Naive thymus-derived CD4-positive, alpha-beta T cell (primary cell): ENCODE measurements at places on chromosomes 1 and 21.

GRCh38 chr1:94925004-94925403 is 1.9 kb downstream of the CNN3 start:
- DNase-seq: no peak

DNA sequence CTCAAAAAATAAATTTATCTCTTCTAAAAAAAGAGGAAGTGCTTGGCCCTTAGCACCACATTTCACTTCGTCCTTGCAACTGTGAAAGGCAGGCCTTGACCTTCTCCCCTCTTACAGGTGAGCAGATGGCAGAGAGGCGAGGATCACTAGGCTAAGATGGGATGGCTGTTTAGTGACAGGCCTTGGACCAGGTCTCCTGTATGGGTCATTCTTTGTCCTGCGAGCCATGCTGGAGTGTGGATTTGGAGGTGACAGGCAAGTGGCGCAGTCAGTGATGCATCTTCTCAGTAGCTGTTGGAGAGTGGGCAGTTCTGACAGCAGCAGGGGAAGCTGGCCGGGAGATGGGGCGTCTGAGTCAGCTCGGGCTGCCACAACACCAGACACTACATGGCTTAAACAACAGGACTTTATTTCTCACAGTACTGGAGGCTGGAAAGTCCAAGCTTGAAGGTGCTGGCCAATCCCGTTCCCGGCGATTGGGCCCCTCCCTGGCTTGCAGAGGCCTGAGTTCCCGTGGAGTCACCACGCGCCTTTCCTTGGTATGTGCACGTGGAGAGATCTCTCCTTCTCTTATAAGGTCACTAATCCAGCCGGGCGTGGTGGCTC is 16.5 kb downstream of the SLC27A3 start:
- no peak for DNase-seq

- no peak for DNase-seq
Measured at GRCh38 chr1:31354283-31354682, 18.6 kb downstream of the FABP3 start.

DNA sequence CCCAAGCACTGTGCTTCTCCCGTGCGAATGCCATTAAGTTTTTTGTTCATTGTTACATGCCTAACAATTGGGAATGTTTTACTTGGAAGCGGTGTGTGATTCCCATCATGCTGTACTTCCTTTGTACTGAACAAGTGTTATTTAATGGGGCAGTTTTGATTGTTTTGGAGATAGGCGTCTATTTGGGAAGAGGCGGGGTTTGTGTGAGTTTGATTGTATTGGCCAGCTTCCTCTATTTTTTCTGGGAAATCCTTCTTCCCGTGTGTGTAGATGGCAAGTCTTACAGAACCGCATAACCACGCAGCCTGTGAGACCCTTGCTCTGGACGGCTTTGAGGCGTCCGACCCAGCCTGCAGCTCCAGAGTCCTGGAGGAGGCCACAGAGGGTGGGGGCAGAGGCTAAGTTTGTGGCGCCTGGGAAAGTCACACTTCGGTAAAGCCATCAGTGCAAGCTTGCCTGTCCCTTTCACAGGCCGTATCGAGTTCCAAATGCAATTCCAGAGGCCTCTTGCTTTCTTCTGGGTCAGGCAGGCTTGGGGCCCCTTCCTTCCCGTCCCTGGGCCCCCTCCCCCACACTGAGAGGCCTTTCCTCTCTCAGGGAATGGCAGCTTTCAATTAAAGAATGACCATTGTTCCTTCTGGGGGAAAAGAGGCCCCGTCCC is 210.3 kb downstream of the TOMM20 start:
- no peak for DNase-seq

DNA sequence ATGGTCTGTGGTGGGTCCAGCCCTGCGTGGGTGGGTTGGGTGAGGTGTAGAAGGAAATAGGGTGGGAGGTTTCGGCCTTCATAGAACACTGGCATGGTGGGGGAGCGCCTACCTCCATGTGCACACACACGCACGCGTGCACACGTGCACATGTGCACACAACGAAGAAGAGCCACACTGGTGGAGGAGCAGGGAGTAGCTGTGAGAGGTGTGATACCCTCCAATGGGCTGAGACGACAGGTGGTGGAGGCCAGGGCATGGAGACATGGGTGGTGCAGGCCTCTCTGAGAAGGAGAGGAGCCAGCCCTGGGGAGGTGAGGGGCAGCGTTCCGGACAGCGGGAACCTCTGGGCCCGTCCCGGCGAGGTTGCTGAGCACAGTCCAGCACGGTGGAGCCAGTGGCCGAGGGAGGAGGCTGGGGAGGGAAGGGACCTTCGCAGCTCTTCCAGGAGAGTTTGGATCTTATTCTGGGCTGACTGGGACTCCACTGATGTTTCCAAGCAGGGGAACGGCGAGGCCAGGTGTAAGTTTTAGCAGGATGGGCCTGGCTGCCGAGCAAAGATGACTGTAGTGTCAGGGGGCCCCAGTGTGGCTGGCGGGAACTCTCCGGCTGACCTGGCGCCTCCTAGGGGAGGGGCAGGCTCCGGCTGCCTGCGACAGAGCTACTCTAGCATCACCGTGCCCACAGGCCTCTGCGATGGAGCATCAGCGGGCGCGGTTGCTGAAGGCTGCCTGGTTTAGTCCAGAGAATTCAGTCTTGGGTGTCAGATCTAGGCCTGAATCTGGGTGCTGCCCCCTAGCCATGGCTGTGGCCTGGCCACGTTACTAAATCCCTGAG is 107.2 kb downstream of the ARHGEF10L start:
- no peak for DNase-seq

DNA sequence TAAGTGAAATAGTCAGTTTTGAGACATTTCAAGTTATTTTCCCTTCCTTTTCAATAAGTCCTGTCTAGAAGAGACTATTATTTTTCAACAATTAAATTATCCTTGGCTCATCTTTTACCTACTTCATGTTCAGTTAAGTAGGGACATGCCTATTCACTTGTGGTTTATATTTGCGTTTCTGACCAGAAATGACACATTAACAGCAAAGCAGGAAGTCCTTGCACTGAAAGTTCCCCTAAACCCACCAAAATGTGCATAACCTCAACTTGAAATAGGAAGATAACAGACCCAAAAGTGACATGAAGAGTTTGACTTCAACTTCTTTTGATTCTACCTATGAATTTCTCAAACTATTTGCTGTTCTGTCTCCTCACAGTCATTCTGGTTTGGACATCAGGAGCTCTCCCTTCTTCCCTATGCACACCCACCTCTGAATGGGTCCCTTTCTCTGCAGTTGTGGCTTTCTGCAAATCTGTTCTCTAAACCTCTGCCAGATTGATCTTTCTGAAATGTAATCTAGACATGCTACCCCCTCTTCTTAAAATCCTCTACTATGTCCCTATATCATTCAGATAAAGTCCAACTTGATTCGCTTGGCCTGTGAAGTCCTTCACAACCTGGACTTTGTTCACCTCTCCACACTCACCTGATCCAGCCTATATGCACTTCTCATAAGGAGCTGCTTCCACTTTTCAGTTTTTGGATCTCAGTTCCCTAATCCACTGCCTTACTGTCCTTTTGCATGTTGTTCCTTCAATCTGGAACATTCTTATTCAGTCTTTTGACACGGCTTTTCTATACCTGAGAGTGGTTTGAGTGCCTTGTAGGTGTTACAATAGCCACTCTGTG is 661.5 kb upstream of the ADGRL4 start:
- no peak for DNase-seq

- DNase-seq: no peak
Measured at GRCh38 chr1:9960706-9961562, 17.7 kb downstream of the NMNAT1 start.

DNA sequence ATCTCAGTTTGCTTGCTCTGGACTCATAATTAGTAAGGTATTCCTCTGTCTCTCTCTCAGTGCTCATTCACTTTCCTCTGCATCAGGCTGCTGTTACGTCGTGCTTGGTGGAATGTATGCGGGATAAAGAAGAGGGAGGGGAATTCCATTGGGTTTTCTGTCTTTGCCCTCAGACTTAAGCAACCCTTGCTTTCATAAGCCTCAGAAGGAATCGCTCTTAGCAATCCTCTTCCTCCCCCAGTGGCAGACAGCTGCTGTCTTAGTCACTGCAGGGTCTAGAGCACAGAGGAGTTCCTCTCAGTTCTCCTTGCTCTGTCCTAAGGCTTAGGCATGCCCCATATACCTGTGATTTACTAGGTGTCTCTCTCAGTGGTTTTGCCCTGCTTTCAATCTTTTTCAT is 19.1 kb upstream of the NTMT2 start:
- DNase-seq: no peak

- DNase-seq: no peak
Measured at GRCh38 chr1:115029526-115029925, at the start of gene TSHB. TSHB (plus strand) TSS chr1:115029826; CDS start chr1:115033363, 3,537 bp downstream.

GRCh38 chr1:209863766-209864485 is 36.2 kb downstream of the UTP25 start:
- DNase-seq: no peak

DNA sequence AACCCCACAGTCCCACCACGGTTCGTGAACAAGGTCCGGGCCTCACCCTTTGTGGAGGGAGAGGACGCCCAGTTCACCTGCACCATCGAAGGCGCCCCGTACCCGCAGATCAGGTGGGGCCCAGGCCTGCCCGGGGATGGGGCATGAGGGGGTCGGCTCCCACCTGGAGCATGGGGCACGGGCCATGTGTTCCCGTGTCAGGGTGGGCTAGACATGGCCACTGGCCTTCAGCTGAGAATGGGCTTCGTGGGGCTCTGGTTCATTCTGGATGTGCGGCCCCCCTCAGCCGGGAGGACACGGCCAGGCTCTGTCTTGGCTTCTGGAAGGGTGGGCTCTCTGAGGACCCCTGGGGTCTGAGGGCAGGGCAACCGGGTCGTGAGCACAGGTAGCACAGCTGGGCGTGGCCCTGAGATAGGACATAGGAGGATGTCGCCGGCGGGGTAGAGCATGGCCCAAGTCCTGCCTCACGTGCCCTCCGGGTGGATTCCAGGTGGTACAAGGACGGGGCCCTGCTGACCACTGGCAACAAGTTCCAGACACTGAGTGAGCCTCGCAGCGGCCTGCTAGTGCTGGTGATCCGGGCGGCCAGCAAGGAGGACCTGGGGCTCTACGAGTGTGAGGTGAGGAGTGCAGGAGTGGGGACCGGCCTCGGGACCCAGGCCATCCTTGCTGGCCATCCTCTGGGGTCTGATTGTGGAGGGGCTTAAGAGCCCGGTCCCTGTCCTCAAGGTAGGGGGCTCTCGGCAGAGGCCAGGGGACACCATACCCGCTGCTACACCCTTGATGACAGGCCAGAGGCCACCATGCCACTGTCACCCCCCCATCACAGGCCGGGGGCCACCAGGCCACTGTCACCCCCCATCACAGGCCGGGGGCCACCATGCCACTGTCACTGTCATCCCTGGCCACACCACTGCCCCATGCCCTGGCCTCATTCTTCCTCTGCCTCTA is 55.5 kb downstream of the TRIM11 start:
- no peak for DNase-seq

DNA sequence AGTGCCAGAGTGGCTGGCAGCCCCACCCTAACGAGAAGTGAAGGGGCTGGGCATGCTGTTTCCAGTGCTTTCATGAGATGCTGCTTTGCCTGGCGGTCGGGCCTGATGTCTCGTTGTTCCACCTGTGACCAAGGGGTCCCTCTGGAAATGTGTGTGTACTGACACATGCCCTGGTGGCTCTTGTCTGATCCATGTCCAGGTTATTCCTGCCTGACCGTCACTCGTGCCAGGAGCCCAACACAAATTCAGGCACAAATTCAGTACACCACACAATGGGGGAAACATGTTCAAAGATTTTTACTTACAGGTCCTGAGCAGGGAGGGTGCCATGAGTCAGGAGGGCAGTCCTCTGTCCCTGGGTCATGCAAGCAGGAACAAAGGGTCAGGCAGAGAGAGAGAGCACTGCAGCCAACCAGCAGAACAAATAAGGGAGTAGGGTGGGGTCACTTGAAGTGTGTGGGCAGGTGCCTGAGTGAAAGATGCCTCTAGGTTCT is 76.3 kb downstream of the ADARB1 start:
- DNase-seq: no peak

DNA sequence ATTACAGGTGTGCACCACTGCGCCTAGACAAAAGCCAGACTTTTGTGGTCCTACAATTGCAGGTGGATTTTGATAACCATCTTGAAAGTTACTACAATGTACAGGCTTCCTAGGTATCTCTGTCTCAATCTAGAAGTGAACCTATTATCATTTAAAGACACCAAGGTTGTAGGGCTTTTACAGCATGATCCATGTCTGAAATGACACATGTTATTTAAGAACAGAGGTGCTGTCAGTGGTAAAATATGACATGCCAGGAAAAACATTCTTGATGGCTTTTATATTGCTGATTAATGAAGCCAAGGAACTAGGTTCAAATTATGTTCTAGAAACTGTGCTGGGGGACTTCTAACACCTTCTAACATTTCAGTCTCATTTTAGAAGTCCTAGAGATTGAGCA is 253.1 kb downstream of the SDCCAG8 start:
- DNase-seq: no peak

- no peak for DNase-seq
Measured at GRCh38 chr1:162386292-162387225, 5.0 kb downstream of the C1orf226 start.

DNA sequence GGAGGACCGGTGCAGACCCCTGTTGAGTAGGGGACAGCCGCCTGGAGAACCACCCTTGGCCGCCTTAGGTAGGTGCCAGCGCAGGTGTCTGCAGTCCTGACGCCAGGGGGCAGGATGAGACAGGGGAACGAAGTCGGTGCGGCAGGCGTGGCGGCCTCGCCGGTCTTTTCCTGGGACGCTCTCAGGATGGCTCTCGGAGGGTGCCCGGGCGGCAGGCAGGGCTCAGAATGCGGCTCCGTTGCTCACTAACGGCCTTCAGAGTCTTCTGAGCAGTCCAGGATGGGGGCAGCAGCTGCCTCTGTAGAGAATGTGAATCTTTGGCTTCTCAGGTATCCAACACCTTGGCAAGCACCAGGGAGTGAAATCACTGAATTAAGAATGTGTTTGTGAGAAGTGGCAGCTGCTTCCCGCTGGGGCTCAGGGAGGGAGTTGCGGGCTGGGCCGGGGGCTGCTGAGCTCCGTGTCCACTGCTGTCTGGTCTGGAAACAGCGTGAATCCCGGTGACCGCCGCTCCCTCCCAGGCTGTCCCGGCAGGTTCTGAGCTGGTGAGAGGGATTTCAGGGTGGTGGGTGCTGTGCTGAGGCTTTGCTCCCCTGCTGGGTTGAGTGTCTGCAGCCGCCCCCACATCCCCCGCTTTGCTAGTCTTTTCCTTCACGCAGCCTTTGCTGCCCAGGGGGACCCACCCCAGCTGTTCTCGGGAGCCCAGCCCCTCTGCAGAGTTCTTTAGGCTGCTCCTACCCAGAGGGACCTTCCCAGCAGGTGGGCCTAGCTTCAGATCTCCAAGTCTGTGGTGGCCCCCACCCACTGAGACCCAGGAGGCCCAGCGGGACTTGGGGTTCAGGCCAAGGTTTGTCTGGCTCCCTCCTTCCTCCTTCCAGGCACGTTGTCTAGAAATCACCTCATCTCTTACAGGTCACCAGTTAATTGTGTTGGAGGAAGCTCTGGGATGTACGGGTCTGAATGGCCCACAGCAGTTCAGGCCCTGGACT is 11.1 kb upstream of the C1orf174 start:
- peak; percentile 73 for DNase-seq
